IMR-90 (cell line): ENCODE measurements at places on chromosomes 7 and 10. TPM values are rescaled to one million over a fixed set of nuclear protein-coding genes. Genes with fewer than 3 reads are reported as not detected.

The CISD1 gene
- 25.8 and 34.6 TPM in 2 replicates for total RNA-seq

The RAMP3 gene
- total RNA-seq: not detected in 2 replicates

The PON3 gene
- total RNA-seq: not detected in 2 replicates

The SSC4D gene
- 0.36 and 0.56 TPM in 2 replicates for total RNA-seq

The DPYSL4 gene
- total RNA-seq: 7.2 and 8.1 TPM in 2 replicates

The TBX20 gene
- 0.28 and 0.36 TPM in 2 replicates for total RNA-seq

The KNDC1 gene
- total RNA-seq: 0.18 and 0.56 TPM in 2 replicates

The PPP1R17 gene
- not detected in 2 replicates for total RNA-seq

The MLXIPL gene
- total RNA-seq: not detected in 2 replicates

The SPDYE11 gene
- total RNA-seq: not detected in 2 replicates

The ELFN1 gene
- total RNA-seq: 1.6 and 2.2 TPM in 2 replicates

The SPOCK2 gene
- not detected in 2 replicates for total RNA-seq

The TEX47 gene
- not detected in 2 replicates for total RNA-seq

The MARCHF5 gene
- 14.9 and 20.8 TPM in 2 replicates for total RNA-seq

The CXCL12 gene
- 15.8 and 16.9 TPM in 2 replicates for total RNA-seq

The ATOH7 gene
- total RNA-seq: not detected in 2 replicates

The FOXP2 gene
- total RNA-seq: 1.1 and 1.7 TPM in 2 replicates

The EPO gene
- not detected in 2 replicates for total RNA-seq

The SUN3 gene
- total RNA-seq: not detected in 2 replicates

The RELN gene
- total RNA-seq: 19.4 and 23.7 TPM in 2 replicates

The RBAK gene
- total RNA-seq: 8.1 and 9.4 TPM in 2 replicates

The PALD1 gene
- under 0.01 and 0.18 TPM in 2 replicates for total RNA-seq

The CTAGE8 gene
- total RNA-seq: not detected in 2 replicates

The ZNF853 gene
- 3.3 and 3.4 TPM in 2 replicates for total RNA-seq

The COL28A1 gene
- total RNA-seq: under 0.01 TPM in 2 replicates

The SP4 gene
- total RNA-seq: 5.6 and 5.9 TPM in 2 replicates

The LRGUK gene
- under 0.01 TPM in 1 of 2 replicates, not detected in the other for total RNA-seq

The OPN1SW gene
- not detected in 2 replicates for total RNA-seq

The USP6NL gene
- 9.1 and 11.9 TPM in 2 replicates for total RNA-seq

The SLC35B4 gene
- total RNA-seq: 15.6 and 19.7 TPM in 2 replicates

The ADCY1 gene
- total RNA-seq: 0.18 and 0.28 TPM in 2 replicates

The PLXNA4 gene
- total RNA-seq: under 0.01 TPM in 2 replicates

The SFTPA1 gene
- not detected in 2 replicates for total RNA-seq

The VWA2 gene
- total RNA-seq: not detected in 2 replicates

The KIAA1549 gene
- total RNA-seq: 1.1 and 1.3 TPM in 2 replicates
